ENCODE measurements at places on chromosomes 16 and 17.

DNA sequence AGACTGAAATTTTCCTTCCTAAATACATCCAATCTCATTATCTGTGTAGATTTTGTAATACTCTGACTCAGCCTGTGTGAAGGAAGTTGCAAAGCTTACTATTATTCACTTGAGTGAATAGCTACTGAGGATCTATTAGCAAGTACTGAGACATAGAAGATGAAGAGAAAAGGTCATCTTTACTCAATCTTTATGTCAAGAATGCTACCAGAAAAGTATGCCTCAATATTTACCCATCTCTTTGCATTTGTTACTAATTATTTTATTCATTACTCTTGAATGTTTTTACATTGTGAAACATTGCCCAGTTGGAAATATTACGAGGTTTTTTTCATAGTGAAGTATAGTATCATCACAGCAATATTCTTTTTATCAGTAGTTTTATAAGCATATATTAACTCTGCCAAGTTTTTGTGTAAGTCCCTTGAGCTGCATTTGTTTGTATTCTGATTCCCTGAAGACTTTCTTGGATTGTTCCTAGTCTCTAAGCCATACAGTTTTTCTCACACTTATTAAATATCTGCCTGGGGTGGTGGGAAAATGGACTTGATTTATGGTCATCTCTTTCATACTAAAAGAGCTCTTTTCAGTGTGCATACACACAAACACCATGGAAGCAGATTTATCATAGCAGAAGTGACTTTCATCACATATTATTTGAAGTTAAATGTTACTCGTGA lies 110.4 kb downstream of the MRTFB start:
- DNase-seq = no peak

DNA sequence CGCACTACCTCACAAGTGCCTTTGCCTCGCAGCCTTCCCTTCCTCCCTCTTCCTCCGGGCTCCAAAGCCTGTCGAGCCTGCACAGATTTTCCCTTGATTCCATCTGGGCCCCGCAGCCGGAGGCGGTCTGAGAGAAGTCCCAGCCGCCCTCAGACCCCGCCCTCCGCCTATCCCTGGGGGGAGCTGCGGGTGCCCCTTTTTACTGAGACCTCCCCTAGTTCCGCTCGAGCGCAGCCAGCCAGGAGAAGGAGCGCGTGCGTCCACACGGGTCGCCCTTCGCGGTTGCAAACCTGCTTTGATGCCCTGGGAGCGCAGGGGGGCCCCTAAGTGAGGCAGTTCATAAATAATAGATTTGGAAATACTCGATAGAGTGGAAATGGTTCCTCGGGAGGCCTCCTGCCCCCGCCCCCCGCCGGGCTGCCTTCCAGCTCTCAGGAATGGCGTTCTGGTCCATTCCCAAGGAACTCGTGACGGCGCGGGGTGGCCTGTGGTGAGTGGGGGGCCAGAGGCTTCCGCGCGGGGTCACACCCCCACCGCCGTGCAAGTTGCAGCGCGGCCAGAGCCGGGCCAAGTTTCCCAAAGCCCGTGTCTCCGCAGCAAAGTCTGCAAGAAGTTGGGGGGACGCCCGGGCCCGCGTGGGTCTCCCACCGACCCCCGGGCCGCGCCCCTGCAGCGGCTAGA lies 610 bp downstream of the C16orf74 start:
- no peak for DNase-seq

- DNase-seq = no peak
Measured at GRCh38 chr17:43412166-43412565, 13.4 kb downstream of the ARL4D start.

GRCh38 chr17:75639771-75640555 lies 6.7 kb downstream of the SMIM5 start:
- DNase-seq = no peak

DNA sequence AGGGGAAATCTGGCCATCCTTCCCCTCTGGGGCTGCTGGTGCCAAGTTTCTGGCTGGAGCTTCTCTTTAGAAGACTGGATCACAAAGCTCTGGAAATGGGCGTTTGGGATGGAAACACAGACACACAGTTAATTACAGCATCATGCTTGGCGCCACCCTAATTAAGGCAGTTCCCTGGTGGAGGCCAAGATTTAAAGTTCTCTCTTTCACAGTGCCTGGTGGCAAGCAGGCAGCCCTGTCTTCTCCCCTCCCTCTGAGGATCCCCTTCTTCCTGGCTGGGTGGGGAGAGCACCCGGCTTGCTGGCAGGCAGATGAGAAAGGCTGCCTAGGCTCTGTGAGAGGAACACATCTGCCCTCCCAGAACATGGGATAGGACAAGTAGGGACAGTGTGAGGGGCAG lies 59.0 kb upstream of the NKD1 start:
- no peak for DNase-seq

DNA sequence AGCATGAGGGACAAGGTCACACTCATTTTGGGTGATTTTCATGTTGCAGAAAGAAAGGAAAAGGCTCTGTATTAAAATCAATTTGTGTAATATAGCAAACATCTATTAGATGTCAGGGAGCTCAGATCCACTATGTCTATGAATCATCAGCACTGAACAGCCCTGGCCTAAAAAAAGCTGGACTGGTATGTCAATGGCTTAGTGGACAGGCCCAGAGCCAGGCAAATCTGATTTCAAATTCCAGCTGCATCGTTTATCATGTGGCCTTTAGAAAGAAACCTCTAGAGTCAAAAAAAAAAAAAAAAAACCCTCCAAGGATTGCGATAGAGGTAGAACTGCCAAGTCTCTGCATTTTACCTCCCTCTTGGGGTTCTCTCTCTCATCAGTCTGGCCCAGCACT lies 5.4 kb downstream of the GAS7 start:
- DNase-seq = no peak

GRCh38 chr16:53848950-53849349 lies 145.0 kb downstream of the FTO start:
- no peak for DNase-seq

DNA sequence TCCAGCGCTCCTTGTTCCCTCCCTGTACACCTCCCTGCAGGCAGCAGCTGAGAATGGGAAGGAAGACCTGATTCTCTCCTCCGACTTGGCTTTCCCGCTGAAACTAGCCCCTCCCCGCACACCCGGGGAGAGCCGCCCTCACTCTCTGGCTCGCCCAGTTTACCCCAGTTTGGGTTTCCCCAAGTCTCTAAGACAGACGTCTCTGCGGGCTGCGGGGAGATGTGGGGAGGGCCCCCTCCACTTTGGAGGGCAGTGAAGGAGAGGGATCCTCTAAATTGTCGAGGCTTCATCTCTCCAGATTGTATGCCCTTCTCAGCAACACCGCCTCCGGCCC lies 797 bp downstream of the GRB7 start:
- no peak for DNase-seq

DNA sequence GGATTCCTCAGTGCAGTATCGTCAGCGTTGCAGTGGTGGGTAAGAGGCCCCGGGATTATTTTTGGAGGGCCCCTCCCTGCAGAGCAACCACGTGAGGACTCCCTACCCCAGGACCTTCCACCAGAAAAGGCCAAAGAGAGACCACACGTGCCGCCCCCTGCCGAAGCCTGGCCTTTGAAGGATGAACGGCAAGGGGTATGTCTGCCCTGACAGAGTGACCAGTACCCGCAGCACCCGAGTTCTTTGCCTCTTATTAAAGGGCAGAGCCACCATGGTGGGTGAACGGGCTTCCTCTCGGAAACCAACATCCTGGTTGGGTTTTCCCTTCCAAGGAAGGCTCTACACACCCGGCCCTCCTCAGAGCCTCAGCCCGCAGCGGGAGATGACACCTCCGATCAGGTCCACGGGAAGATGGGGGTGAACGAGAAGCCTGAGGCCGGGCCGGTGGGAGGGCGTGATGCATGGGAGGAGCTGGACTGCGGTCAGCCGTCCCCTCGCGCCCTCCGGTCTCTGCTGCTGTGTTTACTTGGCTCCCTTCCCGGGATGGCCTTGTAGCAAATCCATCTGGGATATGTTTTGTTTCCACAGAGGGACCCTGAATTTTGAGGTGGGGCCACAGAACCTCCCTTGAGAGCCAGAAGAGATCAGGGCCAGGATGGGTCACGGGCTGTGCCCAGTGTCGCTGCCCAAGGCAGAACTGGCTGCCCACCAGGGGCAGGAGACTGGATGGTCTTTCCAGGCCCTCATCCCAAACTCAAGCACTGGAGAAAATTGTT lies 49.1 kb downstream of the TBC1D16 start:
- DNase-seq = no peak

DNA sequence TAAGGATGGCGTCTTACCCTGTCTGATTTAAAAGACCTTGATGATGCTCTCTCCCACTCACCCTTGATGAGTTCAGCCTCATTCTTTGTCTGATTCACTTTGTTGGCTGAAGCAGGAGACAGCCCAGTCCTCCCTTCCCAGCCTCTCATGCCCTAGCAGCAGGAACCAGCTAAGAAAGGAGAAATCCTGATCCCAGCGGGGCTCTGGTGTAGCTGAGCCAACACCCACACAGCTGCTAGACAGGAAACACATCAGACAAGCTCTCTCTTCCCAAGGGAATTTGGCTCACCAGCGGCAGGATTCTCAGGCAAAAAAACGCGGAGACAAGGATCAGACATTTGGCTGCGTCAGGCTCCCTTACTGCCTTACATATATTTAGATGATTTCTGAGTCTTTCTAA lies 211.5 kb downstream of the CDH11 start:
- DNase-seq = no peak

GRCh38 chr16:84924331-84925091 lies 86.8 kb downstream of the ZDHHC7 start:
- no peak for DNase-seq

DNA sequence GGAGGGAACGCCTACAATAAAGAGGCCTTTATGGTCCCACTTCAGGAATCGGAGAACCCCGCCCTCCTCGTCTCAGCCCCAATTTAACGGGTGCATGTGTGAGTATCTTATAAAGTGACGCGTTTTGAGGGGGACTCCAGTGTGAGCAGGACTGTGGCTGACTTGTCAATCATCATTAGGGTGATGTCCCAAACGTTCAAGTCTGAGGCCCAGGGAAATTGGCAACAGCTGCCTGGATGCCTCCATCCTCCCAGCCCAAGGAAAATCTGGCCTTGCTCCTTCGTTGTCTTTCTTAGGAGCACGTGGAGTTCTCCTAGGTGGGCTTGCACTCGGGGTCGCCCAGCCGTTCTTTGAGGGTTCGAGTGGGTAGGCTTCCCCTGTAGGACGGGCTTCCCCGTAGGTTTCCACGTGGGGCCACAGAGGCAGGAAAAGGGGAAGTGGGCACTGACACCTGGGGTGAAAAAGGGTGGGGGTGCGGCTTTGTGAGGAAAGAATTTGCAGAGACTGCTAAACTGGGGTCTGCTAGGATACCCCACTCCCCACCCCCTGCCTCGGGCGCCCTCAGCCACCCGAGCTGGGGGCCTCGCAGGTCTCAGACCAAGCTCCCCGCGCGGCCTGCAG lies 561 bp upstream of the HERPUD1 start:
- no peak for DNase-seq

DNA sequence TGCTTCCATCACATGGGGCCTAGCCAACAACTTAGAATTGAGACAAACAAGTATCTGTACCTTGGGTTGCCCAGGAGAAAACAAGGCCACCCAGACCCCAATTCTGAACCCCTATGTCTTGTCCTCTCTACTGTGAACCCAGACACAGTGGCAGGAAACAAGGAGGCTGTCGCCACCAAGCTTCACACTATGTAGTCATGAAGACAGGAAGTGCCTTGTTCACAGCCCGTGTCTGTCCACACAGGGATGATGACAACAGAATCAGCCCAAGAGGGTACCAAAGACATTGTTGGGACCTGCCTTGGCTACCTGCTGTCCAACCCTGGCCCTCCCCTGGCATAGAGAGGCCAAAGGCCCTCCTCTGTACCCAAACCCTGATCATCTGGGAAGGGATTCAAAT lies 84.8 kb downstream of the CDYL2 start:
- DNase-seq = no peak

GRCh38 chr17:62749926-62750325 lies 58.2 kb downstream of the MARCHF10 start:
- no peak for DNase-seq

DNA sequence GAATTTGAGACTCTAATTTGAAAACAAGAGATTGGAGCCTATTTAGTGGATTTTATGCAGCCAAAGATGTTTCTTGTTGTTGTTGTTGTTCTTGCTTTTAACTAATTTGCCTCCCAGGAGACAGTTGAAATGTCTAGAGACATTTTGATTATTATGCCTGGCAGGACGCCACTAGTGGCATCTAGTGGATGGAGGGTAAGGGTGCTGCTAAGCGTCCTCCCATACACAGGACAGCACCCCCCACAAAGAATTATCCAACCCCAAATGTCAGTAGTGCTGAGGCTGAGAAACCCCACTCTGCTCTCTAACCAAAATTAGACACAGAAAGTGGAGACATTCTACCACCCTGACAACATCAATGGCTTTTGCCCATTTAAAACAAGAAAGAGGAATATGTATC lies 15.4 kb upstream of the HSBP1 start:
- no peak for DNase-seq

- no peak for DNase-seq
Measured at GRCh38 chr16:72317446-72317845, 145.5 kb upstream of the PMFBP1 start.

GRCh38 chr17:17496189-17497064 lies at the start of gene RASD1:
RASD1 (minus strand) TSS chr17:17496395; CDS start chr17:17496181, 214 bp downstream.
- DNase-seq = peak; percentile 28

DNA sequence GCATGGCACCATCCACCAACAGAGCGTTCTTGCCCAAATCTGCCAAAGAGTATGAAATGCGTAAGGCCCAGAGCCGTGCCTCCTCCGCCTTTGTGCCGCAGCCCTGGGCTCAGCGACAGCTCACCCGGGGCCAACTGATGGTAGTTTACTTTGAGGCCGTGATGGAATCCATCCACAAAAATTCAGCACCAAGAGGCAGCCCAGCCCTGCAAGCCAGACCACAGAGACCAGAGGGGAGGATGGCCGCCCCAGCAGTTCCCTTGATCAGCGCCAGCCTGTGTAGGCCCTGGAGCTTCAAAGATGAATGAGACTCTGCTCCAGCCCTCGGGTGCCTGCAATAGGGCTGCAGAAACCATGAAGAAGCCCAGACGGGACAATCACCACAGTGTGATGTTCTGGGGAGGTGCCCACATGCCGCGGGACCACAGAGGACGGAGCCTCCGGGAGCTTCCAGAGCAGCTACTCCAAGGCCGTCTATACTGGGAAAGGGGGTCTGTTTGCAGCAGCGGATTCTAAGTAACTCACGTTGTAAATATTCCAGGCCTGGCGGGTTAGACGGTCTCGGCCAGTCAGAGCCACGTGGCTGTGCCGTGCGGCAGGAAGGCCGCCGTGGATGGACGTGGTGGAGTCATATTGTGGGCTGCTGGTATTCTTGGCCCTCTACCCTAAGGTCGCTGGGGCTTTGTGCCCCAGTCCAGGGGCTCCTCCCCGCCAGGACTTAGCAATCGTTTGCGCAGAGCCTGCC lies 80.3 kb downstream of the RBFOX3 start:
- no peak for DNase-seq

- DNase-seq = no peak
Measured at GRCh38 chr17:51059781-51060180, 60.9 kb downstream of the SPAG9 start.

DNA sequence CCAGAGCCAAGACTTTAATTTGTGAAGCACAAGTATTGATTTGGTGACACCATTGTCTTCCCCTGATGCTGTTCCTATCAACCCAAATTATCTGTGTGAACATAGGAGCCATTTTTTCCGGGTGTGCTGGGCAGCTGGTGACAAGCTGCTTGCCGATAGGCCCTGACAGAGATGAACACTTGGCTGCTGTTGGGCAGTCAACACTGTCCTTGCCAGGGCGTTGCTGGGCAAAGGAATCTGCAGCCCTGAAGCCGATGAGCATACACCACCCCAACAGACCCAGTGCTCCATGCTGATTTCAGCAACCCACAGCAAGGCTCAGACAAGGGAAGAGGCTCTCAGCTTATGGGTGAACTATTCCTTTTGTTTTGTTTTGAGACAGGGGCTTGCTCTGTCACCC lies 105.4 kb downstream of the YPEL2 start:
- no peak for DNase-seq

Data from NCI-H1436 treated with DMSO at 0.1 percent for 48 hours (cell line).